Pons (tissue), 1 donor: ENCODE measurements at places on chromosomes 2 and 18.

DNA sequence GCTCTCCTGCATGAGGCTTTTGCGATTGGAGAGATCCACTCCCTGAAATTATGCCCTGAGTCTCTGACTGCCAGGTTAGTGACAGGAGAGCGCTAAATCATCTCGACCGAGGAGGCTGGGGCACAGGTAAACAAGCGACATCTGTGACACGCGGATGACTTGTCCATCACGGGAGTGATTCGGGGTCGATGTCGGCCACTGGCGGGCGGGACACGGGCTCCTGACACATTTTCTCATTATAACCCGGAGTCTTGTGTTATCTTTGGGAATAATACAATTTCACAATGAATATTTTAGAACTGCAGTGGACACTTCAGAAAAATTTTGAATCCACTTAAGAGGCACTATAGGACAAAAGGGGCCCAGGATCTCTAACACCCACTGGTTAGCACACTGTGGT, 29.5 kb upstream of the SLC35G4 start:
- DNase-seq: no peak

DNA sequence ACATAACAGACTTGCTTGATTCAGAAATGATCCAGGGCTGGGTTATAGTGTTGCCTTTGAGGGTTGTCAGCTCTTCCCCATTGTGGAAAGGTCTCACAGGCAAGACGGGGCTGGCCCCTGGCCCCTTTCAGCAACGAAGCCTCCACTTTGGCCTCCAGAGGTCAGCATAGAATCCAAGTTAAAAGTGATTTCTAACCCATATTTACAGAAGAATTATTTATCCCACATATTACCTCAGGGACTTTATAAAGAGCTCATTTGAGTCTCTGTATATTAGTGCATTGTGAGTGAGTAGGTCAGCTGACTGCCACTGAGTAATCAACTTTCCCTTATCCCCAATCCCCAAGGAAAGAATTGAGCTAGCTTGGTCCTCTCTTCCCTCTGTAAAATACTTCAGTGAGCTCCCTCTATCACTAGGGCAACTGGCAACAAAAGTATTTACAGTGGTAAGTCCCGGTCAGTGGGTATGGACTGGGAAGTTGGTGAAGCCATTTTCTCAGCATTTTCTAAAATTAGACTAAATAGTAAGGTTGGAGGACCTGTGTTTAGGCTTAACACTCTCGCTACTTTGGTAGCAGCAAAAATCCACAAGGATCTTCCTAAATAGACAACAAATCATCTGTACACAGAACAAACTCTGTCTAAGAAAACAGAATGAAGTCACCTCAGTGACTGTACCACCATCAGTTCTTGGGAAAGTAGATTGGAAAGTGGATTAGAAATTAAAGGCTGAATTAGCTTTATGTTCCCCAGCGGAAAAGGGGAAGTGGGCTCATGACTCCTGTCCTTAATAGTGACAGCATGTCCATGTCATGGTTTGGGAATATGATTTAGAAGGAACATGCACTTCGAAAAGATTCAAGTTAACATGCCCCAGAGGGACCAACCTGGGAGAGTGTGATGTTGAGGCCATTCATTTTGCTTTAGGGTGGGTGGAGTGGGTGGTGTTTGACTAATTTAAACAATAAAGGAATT, 171.0 kb upstream of the SIX3 start:
- no peak for DNase-seq

- no peak for DNase-seq
Measured at GRCh38 chr2:22079583-22079982, 955.8 kb downstream of the TDRD15 start.

DNA sequence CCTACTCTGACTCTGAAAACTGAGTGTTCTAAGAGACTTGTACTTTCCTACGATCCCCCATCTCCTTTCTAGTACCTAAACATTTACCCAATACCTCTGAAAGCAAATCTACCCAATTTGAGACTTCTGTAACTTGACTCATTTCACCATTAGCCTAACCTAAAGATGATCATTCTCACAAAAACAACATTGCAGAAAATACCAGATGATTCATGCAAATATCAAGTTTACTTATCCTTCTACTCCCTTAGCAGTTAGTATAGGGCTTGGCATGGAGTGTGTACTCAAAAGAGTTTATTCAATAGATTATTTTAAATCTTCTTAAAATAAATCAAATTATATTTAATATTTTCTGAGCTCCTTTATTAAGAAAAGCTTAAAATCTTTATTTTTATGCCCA, 89.6 kb downstream of the NR4A2 start:
- DNase-seq: no peak
